ENCODE measurements at places on chromosomes 7 and 10.

DNA sequence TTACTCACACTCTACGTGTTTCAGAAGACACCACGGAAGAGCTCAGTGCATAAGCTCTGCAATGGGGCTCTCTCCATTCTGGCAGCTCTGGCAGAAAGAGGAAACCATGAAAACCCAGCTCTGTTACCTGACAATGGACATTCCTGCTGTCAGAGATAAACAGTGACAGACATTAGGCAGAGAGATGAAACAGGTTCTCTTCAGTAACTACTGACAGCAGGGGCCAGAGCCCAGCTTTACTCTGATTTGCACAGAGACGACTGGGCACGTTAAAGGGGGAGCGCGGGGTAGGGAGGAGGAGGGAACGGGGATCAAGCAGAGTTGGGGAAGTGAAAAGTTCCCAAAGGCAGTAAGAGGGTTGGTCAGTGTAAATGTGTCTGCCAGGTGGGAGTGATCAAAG, 206.1 kb downstream of the RAMP3 start:
- no peaks in the 10 kb centered on the region for H3K36me3 ChIP-seq
- H3K4me3 ChIP-seq, result no peak overlapping the region
- no peaks in the 10 kb centered on the region for H3K4me1 ChIP-seq
- H3K27me3 ChIP-seq, result no peaks in the 10 kb centered on the region
- H3K27ac ChIP-seq, result no peak overlapping the region

GRCh38 chr10:112649006-112649821, 202.2 kb downstream of the VTI1A start:
- DNase-seq, result no peak
- H3K27ac ChIP-seq, result no peak overlapping the region
- no peak overlapping the region for H3K4me3 ChIP-seq
- H3K4me1 ChIP-seq, result no peaks in the 10 kb centered on the region

DNA sequence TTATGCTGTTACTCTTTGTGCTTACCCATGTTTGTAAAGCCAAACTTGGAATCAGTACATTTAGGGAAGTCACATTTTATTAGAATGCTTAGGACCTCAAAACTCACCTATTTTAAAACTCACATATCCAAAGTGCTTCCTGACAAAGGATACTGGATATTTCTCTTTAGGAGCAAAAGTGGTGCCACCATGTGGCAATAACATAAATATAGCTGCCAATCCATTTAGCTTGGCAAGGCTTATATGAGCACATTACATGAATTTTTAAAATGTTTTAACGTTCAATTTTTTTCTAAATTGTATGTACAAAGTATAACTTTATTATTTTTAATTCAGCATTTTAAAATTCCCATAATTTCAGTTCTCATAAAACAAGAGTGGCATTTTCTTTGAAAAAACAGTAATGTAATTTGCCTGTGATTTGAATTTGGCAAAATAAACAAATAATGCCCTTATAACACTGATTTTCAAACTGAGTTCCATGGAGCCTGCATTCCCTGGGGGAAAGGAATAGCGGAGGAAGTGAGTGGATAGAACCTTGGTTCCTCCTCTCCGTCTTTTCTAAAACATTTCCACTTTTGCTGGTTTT, 75.4 kb downstream of the HDAC9 start:
- H3K4me3 ChIP-seq, result no peak overlapping the region
- H3K36me3 ChIP-seq, result no peaks in the 10 kb centered on the region
- H3K27ac ChIP-seq, result no peak overlapping the region
- no peak for DNase-seq
- H3K27me3 ChIP-seq, result no peaks in the 10 kb centered on the region

- H3K27ac ChIP-seq, result no peak overlapping the region
- no peaks in the 10 kb centered on the region for H3K27me3 ChIP-seq
- no peaks in the 10 kb centered on the region for H3K4me1 ChIP-seq
- H3K4me3 ChIP-seq, result no peak overlapping the region
These were observed 71.9 kb downstream of the MRPL32 start for GRCh38 chr7:43004082-43004481.

GRCh38 chr10:35364808-35365207, 28.5 kb downstream of the CCNY start:
- no peak overlapping the region for H3K4me3 ChIP-seq
- DNase-seq, result no peak

DNA sequence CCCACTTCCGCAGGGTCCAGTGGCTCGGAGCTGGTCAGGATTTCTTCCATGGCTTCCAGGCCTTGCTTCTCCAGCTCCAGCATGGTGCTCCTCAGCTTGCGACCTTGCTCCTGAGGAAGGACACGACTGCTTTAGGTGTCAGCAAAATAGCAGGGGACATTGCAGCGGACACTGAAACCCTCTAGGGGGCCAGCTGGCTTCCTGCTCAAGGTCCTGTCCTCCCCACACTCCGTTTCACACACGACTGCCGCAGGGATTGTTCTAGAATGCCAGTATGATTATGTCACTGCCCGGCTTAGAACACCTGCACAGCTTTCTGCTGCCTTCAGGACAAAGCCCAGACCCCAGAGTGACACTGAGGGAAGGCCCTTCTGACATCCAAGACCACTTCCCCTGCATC, 65.6 kb downstream of the SCRN1 start:
- H3K27ac ChIP-seq, result no peak overlapping the region
- H3K4me1 ChIP-seq, result no peaks in the 10 kb centered on the region
- no peaks in the 10 kb centered on the region for H3K27me3 ChIP-seq
- no peaks in the 10 kb centered on the region for H3K36me3 ChIP-seq
- H3K4me3 ChIP-seq, result no peak overlapping the region
- no peak for DNase-seq

GRCh38 chr7:152504367-152504766, 68.6 kb upstream of the KMT2C start:
- H3K4me1 ChIP-seq, result no peaks in the 10 kb centered on the region
- no peaks in the 10 kb centered on the region for H3K27me3 ChIP-seq
- no peak overlapping the region for H3K4me3 ChIP-seq

- DNase-seq, result no peak
- no peaks in the 10 kb centered on the region for H3K36me3 ChIP-seq
- H3K4me3 ChIP-seq, result no peak overlapping the region
- no peak overlapping the region for H3K27ac ChIP-seq
- no peaks in the 10 kb centered on the region for H3K4me1 ChIP-seq
These were observed 30.9 kb downstream of the TMEM120A start for GRCh38 chr7:75963381-75963995.

DNA sequence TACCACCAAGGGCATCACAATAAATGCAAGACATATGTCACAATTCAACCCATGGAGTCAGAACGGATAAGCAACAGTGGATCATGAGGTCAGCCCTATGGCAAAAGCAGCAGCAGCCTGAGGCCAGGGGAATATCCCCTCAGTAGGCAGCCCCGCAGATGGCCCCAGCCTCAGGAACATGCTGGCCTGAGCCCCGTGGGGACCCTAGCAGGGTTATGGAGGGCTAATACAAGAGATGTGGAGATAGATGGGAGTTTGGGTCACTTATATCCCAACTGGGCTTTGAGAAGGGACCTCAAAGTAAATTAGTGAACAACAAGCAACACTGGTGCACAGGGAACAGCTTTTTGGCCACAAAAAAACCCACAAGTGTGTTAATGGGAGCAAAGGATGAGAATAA, 9.1 kb downstream of the TMEM72 start:
- H3K4me3 ChIP-seq, result no peak overlapping the region
- no peak for DNase-seq
- no peak overlapping the region for H3K27ac ChIP-seq
- H3K27me3 ChIP-seq, result no peaks in the 10 kb centered on the region

- H3K27ac ChIP-seq, result no peak overlapping the region
- DNase-seq, result no peak
- no peaks in the 10 kb centered on the region for H3K36me3 ChIP-seq
These were observed 42.7 kb upstream of the ITGB8 start for GRCh38 chr7:20288036-20288435.

GRCh38 chr10:109966961-109967738, 40.6 kb upstream of the ADD3 start:
- H3K27ac ChIP-seq, result no peak overlapping the region
- no peak for DNase-seq
- H3K36me3 ChIP-seq, result no peaks in the 10 kb centered on the region
- H3K4me3 ChIP-seq, result no peak overlapping the region
- H3K4me1 ChIP-seq, result no peaks in the 10 kb centered on the region

GRCh38 chr7:26479581-26479980, 187.9 kb downstream of the SNX10 start:
- H3K4me1 ChIP-seq, result no peaks in the 10 kb centered on the region
- DNase-seq, result no peak
- H3K36me3 ChIP-seq, result no peaks in the 10 kb centered on the region
- no peak overlapping the region for H3K27ac ChIP-seq
- H3K4me3 ChIP-seq, result no peak overlapping the region
- H3K27me3 ChIP-seq, result no peaks in the 10 kb centered on the region

DNA sequence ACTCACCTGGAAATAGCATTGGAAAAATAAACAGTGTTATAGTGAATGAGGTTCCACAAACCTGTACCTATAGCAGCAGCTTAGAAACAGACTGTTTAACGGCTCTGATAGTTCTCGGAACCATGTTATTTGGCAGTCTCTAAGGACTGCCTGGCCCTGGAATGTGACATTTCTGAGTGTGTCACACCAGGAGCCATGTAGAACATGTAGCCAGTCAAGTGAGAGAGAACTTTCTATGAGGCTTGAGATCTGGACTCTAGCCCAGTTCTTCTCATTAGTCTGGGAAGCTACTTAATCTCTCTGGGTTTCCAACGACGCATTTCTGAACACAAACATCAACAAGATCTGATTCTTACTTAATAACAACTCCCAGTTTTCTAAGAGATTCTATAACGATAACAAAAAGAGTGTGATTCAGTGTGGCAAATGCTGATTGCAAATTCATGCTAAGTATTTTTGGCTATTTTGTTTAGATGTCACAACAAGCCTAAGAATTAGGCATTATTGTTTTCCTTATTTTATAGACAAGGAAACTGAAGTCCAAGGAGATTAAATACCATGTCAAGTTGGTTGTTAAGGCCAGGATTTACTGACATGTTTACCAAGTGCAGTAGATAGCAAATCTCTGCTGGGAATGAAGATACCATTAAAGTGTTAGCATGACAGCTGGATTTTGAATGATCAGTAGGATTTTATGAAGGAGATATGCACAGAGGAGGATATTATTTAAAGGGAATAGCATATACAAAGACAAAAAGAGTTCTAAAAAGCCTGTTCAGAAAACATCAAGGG, 47.2 kb downstream of the APBB1IP start:
- H3K36me3 ChIP-seq, result no peaks in the 10 kb centered on the region
- peaks cover 81% of the 10 kb centered on the region for H3K4me1 ChIP-seq
- no peaks in the 10 kb centered on the region for H3K27me3 ChIP-seq
- no peak for DNase-seq
- H3K4me3 ChIP-seq, result no peak overlapping the region
- H3K27ac ChIP-seq, result peak overlapping the region; percentile 36

GRCh38 chr10:10791869-10792268, 225.8 kb upstream of the CELF2 start:
- no peak for DNase-seq
- H3K27me3 ChIP-seq, result no peaks in the 10 kb centered on the region
- H3K4me1 ChIP-seq, result no peaks in the 10 kb centered on the region
- no peak overlapping the region for H3K4me3 ChIP-seq
- no peak overlapping the region for H3K27ac ChIP-seq
- H3K36me3 ChIP-seq, result no peaks in the 10 kb centered on the region

DNA sequence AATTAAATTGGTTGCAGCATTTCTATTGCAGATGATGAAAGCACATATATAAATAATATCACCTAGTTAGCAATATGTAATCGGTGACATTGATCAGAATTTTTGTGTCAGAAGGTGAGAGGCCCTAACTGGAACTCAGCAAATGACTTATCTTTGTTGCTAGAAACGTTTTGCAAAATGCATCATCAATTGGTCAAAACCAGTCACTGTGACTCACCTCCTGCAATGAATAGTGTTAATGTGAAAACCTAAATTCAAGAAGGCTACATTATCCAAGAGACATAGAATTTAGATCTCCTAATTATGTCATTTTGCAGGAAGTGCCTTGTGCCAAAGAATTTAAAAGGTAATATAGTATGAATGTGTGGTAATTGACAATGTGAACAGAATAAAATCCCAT, 9.8 kb upstream of the PNLIPRP3 start:
- H3K4me3 ChIP-seq, result no peak overlapping the region
- no peaks in the 10 kb centered on the region for H3K4me1 ChIP-seq
- no peaks in the 10 kb centered on the region for H3K27me3 ChIP-seq
- no peaks in the 10 kb centered on the region for H3K36me3 ChIP-seq

DNA sequence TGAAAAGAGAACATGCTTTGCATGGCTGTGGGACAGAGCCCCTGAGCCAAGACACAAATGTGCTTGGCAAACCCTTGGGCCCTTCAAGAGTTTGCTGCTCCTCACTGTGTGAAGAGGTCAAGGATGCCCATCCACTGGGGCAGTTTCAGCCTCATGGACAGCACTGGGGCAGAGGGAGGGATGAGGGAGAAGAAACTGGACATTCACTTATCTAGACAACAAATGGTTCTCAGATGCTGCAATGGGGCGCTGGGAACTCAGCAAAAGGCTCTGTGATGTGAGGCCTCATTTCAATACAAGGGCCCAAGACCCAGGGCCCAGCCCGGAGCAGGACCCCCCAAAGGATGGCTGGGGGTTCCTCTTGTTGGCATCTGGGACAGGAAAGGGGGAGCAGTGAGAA, 49.1 kb downstream of the EBF3 start:
- no peak overlapping the region for H3K27ac ChIP-seq
- H3K4me3 ChIP-seq, result no peak overlapping the region
- H3K27me3 ChIP-seq, result no peaks in the 10 kb centered on the region
- no peaks in the 10 kb centered on the region for H3K4me1 ChIP-seq
- no peaks in the 10 kb centered on the region for H3K36me3 ChIP-seq
- no peak for DNase-seq

- peaks cover 5% of the 10 kb centered on the region for H3K4me1 ChIP-seq
- peaks cover 5% of the 10 kb centered on the region for H3K36me3 ChIP-seq
- no peak overlapping the region for H3K27ac ChIP-seq
- H3K4me3 ChIP-seq, result no peak overlapping the region
- DNase-seq, result no peak
- H3K27me3 ChIP-seq, result no peaks in the 10 kb centered on the region
These were observed 153.1 kb downstream of the AOAH start for GRCh38 chr7:36571190-36571560.

- H3K4me1 ChIP-seq, result no peaks in the 10 kb centered on the region
- H3K4me3 ChIP-seq, result no peak overlapping the region
- no peak overlapping the region for H3K27ac ChIP-seq
These were observed 26.0 kb upstream of the ITGA8 start for GRCh38 chr10:15745751-15746150.

GRCh38 chr10:96272316-96273280, 1.2 kb upstream of the BLNK start:
- no peaks in the 10 kb centered on the region for H3K4me1 ChIP-seq
- H3K27ac ChIP-seq, result no peak overlapping the region
- H3K27me3 ChIP-seq, result no peaks in the 10 kb centered on the region
- DNase-seq, result no peak
- H3K4me3 ChIP-seq, result no peak overlapping the region

GRCh38 chr7:102310414-102310815, 23.7 kb downstream of the SH2B2 start:
- H3K36me3 ChIP-seq, result no peaks in the 10 kb centered on the region
- no peak overlapping the region for H3K4me3 ChIP-seq
- DNase-seq, result no peak
- no peak overlapping the region for H3K27ac ChIP-seq
- H3K4me1 ChIP-seq, result no peaks in the 10 kb centered on the region
- no peaks in the 10 kb centered on the region for H3K27me3 ChIP-seq

All from naive thymus-derived CD4-positive, alpha-beta T cell (primary cell).